ENCODE measurements at places on chromosomes 6 and 20. TPM values are rescaled to one million over a fixed set of nuclear protein-coding genes. Genes with fewer than 3 reads are reported as not detected.

The ZNF184 gene
- total RNA-seq: 7.9 TPM

The AGER gene
- 20.7 TPM for total RNA-seq

The DEFB132 gene
- not detected for total RNA-seq

The SPATA25 gene
- total RNA-seq: 1.8 TPM

The ANKRD66 gene
- total RNA-seq: not detected

The TAGAP gene
- total RNA-seq: 183 TPM

The PAK5 gene
- total RNA-seq: not detected

The LCA5 gene
- total RNA-seq: 0.05 TPM

The SIGLEC1 gene
- total RNA-seq: not detected

The CHRNA4 gene
- not detected for total RNA-seq

The SLC17A1 gene
- 0.28 TPM for total RNA-seq

The NINL gene
- 3.5 TPM for total RNA-seq

The SLC35F1 gene
- total RNA-seq: not detected

The GMPR gene
- total RNA-seq: 2.1 TPM

The PGC gene
- total RNA-seq: not detected

The ZNF341 gene
- total RNA-seq: 7.1 TPM

The SEC23B gene
- total RNA-seq: 108 TPM

The SNAI1 gene
- 2.3 TPM for total RNA-seq

The BNIP5 gene
- not detected for total RNA-seq

The C6orf132 gene
- total RNA-seq: 0.40 TPM

The NRSN1 gene
- not detected for total RNA-seq

The BPI gene
- total RNA-seq: not detected

The TSHZ2 gene
- total RNA-seq: 29.5 TPM

The CD24 gene
- 0.49 TPM for total RNA-seq

The GGTLC1 gene
- total RNA-seq: not detected

The RAET1L gene
- total RNA-seq: not detected

The MAS1 gene
- not detected for total RNA-seq

The BMP6 gene
- 0.50 TPM for total RNA-seq

The HLA-DRA gene
- 14.0 TPM for total RNA-seq

The CDH4 gene
- not detected for total RNA-seq

The LY6G6D gene
- total RNA-seq: not detected

The LRFN2 gene
- 0.45 TPM for total RNA-seq

The SSTR4 gene
- total RNA-seq: not detected

The GPX5 gene
- total RNA-seq: not detected

The TBXT gene
- total RNA-seq: not detected

The ZC2HC1B gene
- total RNA-seq: not detected

The RGL2 gene
- 28.4 TPM for total RNA-seq

The HLA-DQA2 gene
- 0.45 TPM for total RNA-seq

The HLA-DOA gene
- 0.38 TPM for total RNA-seq

The HLA-DPA1 gene
- 38.5 TPM for total RNA-seq

The DHX16 gene
- total RNA-seq: 53.4 TPM

The SAMD3 gene
- 2.5 TPM for total RNA-seq

The ADTRP gene
- total RNA-seq: 4.7 TPM

The SCUBE3 gene
- 0.02 TPM for total RNA-seq

The ATP6V1G2 gene
- 0.89 TPM for total RNA-seq

The PRDM1 gene
- total RNA-seq: 35.9 TPM
